Right forelimb (tissue), 1 donor: ENCODE measurements at places on chromosomes 1 and 21.

DNA sequence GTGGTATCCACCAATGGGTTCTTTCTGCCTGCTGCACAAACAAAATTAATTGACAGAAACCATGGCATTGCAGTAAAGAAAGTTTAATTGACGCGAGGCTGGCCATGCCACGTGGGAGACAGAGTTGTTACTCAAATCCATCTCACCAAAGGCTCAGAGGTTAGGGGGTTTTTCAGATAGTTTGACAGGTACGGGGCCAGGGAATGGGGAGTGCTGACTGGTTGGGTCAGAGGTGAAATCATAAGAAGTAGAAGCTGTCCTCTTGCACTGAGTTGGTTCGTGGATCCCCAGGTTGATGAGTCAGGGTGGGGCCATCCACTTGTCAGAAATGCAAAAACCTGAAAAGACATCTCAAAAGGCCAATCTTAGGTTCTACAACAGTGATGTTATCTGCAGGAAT lies 941 bp upstream of the TBCE start:
- no peak for DNase-seq

DNA sequence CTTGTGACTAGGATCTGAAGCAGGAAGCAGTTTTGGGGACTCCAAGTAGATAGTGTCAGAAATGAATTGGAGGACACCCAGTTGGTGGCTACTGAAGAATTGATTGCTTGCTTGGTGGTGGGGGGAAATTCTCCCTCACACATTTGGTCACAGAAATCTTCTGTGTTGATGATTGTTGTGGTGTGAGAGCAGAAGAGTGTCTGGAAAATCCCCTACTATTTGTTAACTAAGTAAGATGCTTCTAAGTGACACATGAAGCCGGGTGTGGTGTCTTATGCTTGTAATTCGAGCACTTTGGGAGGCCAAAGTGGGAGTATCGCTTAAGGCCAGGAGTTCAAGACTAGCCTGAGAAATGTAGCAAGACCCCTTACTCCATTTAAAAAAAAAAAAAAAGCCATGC lies 22.5 kb upstream of the IPP start:
- DNase-seq: no peak

- no peak for DNase-seq
These were observed 18.3 kb downstream of the IL6R start for GRCh38 chr1:154423304-154423987.

GRCh38 chr21:39082656-39083376 lies 100.4 kb downstream of the PSMG1 start:
- no peak for DNase-seq

DNA sequence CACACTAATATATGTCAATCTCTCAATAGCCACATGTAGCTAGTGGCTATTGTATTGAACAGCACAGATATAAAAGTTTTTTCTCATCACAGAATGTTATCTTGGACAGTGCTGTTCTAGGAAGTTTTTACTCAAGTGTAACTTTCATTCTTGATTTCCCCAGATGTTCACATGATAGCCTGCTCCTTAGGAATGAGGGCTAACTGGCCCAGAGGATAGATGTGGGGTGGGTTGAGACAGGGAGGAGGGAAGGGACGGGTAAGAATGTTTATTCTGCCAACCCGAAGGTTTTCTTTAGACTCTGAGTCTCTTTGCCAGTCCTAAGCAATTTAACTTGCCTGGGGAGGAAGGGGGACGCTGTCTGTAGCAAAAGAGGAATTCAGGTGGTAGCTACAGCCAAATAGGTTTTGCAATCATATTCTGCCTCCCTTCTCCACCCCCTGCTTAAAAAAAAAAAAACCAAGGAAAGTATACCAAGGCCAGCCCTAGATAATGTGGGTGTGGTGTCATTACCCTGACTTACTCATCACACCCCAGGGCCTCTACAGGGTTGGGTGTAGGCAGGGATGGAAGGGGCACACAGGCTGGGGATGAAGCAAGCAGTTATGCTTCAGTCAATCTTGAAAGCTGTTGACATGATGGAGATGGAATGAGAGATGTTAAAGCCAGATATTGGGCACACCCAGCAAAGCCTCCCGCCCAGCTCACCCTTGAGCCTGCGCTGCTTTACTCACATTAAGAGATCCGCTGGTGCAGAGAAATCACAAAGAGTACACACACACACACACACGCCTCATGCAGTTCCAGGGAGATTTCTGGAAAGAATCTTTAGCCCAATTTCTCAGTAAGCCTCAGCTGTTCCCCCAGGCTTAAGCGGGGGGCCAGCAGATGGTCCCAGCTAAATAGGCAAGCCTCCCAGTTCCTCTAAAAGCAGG lies 59.9 kb downstream of the PLXNA2 start:
- DNase-seq: no peak

DNA sequence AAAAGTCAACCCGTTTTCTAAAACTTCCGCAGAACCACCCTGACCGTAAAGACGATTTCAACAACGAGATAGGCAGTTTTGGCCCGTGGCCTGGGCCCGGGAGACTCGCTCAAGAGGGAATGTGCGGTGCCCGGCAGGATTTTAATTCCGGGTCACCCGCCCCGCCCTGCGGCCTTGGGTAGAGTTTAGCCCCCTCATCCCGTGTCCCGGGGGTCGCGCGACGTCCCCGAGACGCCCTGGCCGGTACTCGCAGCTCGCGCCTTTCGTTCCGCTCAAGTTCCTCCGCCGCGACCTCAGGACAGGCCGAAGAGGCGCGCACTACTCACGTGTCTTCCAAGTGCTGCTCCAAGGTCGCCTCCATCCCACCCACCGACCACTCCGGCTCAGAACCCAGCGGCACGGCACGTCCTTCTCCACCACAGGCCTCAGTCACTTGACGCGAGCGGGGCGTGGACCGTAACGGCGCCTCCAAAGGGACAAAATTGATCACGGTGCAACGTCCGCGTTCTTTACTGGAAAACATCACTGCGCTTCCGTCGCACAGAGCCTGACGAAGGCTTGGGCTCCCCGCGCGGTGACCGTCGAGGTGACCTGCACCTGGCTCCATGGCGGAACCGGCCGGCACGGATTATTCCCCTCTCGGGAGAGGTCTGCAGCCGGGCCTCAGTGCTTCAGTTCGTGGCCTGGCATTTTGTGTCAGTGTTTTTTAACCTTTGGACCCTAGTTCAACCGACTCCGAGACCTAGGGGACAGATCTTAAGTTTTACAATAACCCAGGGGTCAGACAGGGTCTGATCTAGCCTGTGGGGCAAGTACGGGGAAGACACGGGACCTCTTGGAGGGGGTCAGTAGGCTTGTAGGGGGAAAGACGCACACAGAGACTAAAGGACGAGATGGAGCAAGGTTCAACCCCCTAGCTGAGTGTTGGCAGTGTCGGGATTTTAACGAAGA lies at the start of gene LAMTOR5:
Gene LAMTOR5, minus strand, starts transcription at position 435 of the 951 bp plus-strand sequence. Its CDS starts 74 bp downstream, at position 361.
- DNase-seq: peak; percentile 97

GRCh38 chr1:24735156-24735508 lies 10.1 kb upstream of the CLIC4 start:
- no peak for DNase-seq

GRCh38 chr1:112904071-112904830 lies 51.7 kb downstream of the SLC16A1 start:
- DNase-seq: no peak

GRCh38 chr1:111967067-111967690 lies 22.3 kb downstream of the KCND3 start:
- no peak for DNase-seq

DNA sequence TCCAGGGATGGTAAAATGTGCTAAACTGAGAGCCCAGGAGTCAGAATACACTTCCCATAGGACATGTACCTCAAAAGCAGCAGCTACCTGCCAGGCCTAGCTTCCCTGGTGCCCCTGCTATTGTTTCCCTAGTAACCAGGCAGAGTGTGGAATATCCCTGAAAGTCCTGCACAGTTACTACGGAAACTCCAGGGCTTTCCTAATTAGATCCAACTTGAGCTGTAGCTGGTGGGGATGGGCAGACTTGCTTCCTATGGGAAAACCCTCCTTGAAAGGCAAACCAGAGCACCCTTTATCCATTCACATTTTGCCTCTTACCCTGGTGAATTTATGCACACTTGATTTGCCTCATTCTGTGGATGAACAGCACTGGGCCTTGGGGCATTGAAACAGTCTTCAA lies 559.9 kb upstream of the PBX1 start:
- DNase-seq: no peak

- no peak for DNase-seq
These were observed 623 bp upstream of the BGLAP start for GRCh38 chr1:156241311-156241811.

GRCh38 chr1:30757352-30758120 lies at the start of gene LAPTM5:
LAPTM5 (minus strand) TSS chr1:30757774; CDS start chr1:30757745, 29 bp downstream.
- no peak for DNase-seq
